Fibroblast of lung (primary cell): ENCODE measurements at places on chromosomes 4 and X. TPM values are rescaled to one million over a fixed set of nuclear protein-coding genes. Genes with fewer than 3 reads are reported as not detected.

HCFC1 gene
- 7.4 and 10.2 TPM in 2 replicates for total RNA-seq

GRCh38 chr4:149719806-149720205 lies 95.8 kb downstream of the IQCM start:
- no peaks in the 10 kb centered on the region for H3K4me1 ChIP-seq
- H3K27me3 ChIP-seq, result no peaks in the 10 kb centered on the region
- H3K27ac ChIP-seq, result no peak overlapping the region
- no peaks in the 10 kb centered on the region for H3K36me3 ChIP-seq

RGN gene
- total RNA-seq, result 15.4 and 23.8 TPM in 2 replicates

DNA sequence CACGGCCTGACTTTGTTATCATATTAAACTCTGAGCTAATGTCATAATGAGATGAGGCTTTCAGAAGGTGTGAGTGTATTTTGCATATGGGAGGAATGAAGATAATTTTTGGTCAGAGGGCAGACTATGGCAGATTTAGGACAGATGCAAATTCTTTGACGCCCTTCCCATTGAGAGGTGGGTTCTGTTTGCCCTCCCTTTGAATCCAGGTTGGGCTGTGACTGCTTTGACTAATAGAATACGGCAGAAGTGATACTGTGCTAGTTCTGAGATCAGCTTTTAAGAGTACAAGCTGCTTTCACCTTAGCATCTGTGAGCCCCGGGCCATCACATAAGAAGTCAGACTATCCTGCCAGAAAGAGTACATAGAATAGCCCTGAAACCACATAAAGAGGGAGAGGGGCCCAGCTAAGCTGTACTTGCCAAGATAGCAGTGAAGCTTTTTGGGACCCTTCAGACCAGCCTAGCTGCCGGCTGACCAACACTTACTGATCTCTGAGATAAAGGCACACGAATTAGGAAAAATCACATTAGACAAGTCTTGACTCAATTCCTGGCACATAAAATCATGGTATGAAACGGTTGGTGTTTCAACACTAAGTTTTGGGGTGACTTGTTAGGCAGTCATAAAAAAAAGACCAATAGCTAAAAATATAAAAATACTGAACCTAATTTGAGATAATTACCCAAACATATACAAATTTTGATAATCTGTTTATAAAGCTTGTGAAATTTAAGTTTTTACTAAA lies 166.7 kb upstream of the SH3RF1 start:
- no peak overlapping the region for H3K27ac ChIP-seq
- no peak overlapping the region for H3K4me3 ChIP-seq
- H3K27me3 ChIP-seq, result no peaks in the 10 kb centered on the region
- H3K4me1 ChIP-seq, result no peaks in the 10 kb centered on the region

BEND2 gene
- not detected in 2 replicates for total RNA-seq

DNA sequence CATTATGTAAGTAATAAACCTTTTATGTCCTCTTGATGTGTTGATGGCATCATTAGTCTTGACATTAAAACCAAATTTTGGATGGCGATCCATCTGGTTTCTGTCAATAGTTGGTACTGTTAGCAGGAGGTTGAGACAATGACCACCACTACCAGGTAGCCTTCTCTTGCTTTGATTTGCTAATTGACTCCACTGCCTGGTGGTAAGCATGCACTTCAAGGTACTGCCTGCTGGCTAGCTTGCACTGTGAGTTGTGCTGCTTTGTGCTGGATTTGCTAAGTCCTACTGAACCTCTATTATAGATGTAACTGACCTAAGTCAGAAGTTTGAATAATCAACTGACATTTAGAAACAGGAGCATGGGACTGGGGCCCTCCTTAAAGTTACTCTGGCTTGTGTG lies 46.3 kb downstream of the ATP1B4 start:
- no peak overlapping the region for H3K4me3 ChIP-seq
- no peaks in the 10 kb centered on the region for H3K4me1 ChIP-seq
- H3K36me3 ChIP-seq, result no peaks in the 10 kb centered on the region
- no peaks in the 10 kb centered on the region for H3K27me3 ChIP-seq

GRCh38 chrX:129529685-129530281 lies 6.5 kb upstream of the SMARCA1 start:
- H3K4me1 ChIP-seq, result no peaks in the 10 kb centered on the region
- H3K27ac ChIP-seq, result no peak overlapping the region
- H3K36me3 ChIP-seq, result no peaks in the 10 kb centered on the region
- no peak overlapping the region for H3K4me3 ChIP-seq
- DNase-seq, result peak; percentile 51

DNA sequence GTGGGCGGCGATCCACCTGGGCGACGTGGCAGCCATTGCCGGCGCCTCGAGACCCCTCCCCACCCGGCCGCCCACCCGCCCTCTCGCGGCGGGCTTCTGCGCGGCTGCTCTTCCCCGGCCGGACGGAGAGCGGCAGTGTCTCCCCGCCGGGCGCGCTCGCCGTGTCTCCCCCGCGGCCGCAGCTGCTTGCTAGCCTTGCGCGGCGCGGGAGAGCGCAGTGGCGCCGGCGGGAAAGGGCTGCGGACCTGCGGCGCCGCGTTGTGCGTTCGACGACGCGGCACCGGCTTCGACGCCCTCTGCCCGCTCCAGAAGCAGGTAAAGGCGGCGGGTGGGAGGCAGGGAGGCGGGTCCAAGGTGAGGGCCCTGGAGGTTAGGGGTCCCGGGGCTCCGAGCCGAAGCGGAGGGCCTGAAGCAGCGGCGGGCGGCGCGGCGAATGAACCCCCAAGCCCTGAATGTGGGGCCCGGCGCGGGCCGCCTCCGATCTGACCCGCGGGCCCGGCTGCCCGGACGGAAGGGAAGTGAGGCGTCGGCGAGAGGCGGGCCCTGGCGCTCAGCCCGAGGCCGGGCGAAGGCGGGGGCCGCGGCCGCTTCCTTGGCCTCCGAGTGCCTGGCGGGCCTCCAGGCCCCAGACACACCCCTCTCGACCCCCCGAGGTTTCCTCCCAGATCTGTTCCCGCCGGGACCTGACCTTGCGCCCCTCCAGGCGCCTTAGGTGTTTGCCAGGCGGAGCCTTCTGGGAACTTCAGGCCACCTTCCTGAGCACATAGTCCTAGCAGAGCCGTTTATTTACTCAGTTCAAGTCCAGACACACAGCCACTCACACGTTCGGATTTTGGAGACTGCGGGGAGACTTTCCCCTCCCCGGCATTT lies at the start of gene N4BP2:
Gene N4BP2 (plus strand): TSS at position 135 of the 870 bp plus-strand sequence. CDS start 40,491 bp downstream, outside the sequence.
- H3K27ac ChIP-seq, result peak within 1 kb of the TSS; percentile 95
- H3K36me3 ChIP-seq, result no peaks in the 10 kb centered on the region
- peak within 1 kb of the TSS; percentile 86 for H3K4me3 ChIP-seq
- DNase-seq, result peak; percentile 76

RTL3 gene
- total RNA-seq, result not detected in 2 replicates

GRCh38 chr4:188941524-188942119 lies 802.4 kb downstream of the TRIML1 start:
- H3K4me1 ChIP-seq, result peaks cover 3% of the 10 kb centered on the region
- H3K27me3 ChIP-seq, result no peaks in the 10 kb centered on the region

ITGB1BP2 gene
- total RNA-seq, result 0.51 and 0.66 TPM in 2 replicates

DNA sequence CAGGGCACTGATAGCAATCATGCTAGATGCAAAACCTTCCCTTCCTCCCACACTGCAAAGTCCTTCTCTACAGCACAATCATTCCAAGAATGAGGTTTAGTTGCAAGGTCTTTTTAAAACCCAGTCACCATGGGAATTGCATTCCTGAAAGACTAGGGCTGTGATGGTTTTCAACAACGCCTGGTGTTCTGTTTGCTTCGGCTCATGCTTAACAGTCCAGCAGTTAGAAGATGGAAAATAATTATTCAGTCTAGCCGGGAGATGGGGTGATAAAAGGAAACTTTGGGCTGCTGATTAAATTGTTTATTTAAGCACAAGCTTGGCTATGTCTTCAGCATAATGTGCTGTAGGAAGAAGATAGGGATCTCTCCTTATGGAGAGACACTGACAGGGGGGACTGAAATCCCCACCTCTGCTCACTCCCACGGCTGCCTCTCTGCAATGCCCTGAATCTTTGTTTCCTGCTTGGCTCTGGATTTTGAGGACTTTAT lies 211.4 kb downstream of the MID1IP1 start:
- no peak overlapping the region for H3K27ac ChIP-seq
- H3K27me3 ChIP-seq, result no peaks in the 10 kb centered on the region
- no peaks in the 10 kb centered on the region for H3K4me1 ChIP-seq

GRCh38 chrX:43087830-43088229 lies 309.9 kb upstream of the PPP1R2C start:
- H3K36me3 ChIP-seq, result no peaks in the 10 kb centered on the region
- H3K4me1 ChIP-seq, result no peaks in the 10 kb centered on the region
- no peak overlapping the region for H3K4me3 ChIP-seq
- H3K27ac ChIP-seq, result no peak overlapping the region
- H3K27me3 ChIP-seq, result no peaks in the 10 kb centered on the region
- DNase-seq, result no peak

GRCh38 chr4:828641-829271 lies 2.8 kb upstream of the CPLX1 start:
- H3K4me1 ChIP-seq, result no peaks in the 10 kb centered on the region
- no peaks in the 10 kb centered on the region for H3K36me3 ChIP-seq
- peaks cover 28% of the 10 kb centered on the region for H3K27me3 ChIP-seq
- no peak for DNase-seq
